ENCODE measurements at places on chromosomes 5 and 9. TPM values are rescaled to one million over a fixed set of nuclear protein-coding genes. Genes with fewer than 3 reads are reported as not detected.

DNA sequence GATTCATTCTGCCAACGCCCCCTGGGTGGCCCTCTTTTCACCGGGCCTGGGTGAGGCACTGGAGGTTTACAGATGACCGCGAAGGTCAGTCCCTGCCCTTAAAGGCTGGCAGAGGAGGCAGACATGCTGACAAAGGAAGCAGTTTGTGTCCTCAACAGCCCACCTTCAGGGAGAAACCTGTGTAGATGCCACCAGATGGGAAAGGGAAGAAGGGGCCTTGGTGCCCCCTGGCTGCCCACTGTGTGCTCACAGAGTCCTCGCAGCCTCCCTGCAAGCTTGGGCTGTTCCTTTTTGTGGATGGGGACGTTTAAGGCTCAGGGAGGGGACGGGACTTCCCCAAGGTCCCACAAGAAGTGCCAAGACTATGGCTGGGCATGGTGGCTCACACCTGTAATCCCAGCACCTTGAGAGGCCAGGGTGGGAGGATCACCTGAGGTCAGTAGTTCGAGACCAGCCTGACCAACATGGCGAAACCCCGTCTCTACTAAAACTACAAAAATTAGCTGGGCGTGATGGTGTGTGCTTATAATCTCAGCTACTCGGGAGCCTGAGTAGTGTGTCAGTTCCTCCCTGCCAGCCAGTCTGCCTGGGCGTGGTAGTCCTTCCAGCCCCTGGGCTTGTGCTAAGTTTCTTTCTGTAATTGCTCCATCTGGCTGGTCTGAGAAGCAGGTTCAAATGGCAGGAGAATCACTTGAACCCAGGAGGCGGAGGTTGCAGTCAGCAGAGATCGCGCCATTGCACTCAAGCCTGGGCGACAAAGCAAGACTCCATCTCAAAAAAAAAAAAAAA lies 36.2 kb downstream of the NEK6 start:
- no peak for DNase-seq

- DNase-seq: no peak
These were observed 35.9 kb upstream of the TESK1 start for GRCh38 chr9:35569206-35569605.

DNA sequence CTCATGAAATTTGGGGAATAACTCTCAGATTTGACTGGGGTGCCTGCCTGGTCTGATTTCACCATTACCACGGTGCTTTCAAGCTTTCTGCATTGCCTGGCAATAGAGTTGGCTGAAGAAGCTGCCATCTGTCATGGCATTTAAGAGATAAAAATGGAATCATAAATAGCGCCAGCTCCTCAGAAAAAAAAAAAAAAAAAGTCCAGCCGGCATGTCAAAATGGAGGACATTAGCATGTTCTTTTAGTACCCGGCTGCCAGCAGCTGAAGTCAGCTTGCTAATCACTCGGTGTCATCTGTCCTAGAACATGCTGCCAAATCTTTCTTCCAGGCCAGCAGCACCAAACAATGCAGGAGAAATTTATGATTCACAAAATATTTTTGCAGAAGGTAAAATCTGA lies 57.7 kb upstream of the CER1 start:
- DNase-seq: no peak

GRCh38 chr9:136095070-136096058 lies at the start of gene NACC2:
Gene NACC2 (minus strand): TSS chr9:136095289. CDS start chr9:136050521, 44,768 bp downstream.
- DNase-seq: peak; percentile 70

DNA sequence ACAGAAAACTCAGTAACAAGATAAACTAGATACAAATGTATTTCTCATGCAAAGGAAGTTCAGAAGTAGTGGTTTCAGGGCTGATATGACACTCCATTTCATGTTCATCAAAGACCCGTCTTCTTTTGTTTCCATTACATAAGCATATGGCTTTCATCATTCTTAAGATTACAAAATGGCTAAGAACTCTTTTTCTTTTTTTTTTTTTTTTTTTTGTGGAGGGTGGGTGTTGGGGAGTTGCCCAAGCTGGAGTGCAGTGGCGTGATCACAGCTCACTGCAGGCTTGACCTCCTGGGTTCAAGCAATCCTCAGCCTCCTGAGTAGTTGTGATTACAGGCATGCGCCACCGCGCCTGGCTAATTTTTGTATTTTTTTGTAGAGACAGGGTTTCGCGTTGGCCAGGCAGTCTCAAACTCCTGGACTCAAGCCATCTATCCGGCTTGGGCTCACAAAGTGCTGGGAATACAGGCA lies 22.0 kb upstream of the PTBP3 start:
- no peak for DNase-seq

- peak; percentile 17 for DNase-seq
These were observed 2.3 kb upstream of the FUT7 start for GRCh38 chr9:137034039-137034708.

DNA sequence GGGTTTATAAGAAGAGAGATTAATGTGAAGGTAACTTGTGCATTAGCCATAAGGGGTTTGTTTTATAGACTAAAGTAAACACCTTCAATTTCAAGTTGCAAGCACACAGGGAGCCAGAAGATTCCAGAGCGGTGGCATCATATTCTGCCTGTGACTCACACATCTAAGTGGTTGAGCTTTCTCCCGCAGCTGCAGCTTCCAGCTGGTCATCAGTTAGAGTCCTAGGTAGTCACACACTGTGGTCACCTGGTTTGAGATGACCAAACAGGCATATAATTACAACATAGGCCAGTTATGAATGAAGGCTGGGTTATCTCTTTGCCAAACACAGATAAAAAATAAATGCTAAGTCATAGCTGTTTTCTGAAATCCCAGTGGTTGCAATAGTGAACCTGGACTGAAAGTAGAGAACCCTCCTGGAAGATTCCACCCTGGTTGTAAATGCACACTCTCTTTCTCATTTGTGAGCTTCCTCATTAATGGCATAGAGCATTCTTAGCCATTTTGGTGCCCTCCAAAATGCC lies 171.3 kb downstream of the GDNF start:
- peak; percentile 96 for DNase-seq

DNA sequence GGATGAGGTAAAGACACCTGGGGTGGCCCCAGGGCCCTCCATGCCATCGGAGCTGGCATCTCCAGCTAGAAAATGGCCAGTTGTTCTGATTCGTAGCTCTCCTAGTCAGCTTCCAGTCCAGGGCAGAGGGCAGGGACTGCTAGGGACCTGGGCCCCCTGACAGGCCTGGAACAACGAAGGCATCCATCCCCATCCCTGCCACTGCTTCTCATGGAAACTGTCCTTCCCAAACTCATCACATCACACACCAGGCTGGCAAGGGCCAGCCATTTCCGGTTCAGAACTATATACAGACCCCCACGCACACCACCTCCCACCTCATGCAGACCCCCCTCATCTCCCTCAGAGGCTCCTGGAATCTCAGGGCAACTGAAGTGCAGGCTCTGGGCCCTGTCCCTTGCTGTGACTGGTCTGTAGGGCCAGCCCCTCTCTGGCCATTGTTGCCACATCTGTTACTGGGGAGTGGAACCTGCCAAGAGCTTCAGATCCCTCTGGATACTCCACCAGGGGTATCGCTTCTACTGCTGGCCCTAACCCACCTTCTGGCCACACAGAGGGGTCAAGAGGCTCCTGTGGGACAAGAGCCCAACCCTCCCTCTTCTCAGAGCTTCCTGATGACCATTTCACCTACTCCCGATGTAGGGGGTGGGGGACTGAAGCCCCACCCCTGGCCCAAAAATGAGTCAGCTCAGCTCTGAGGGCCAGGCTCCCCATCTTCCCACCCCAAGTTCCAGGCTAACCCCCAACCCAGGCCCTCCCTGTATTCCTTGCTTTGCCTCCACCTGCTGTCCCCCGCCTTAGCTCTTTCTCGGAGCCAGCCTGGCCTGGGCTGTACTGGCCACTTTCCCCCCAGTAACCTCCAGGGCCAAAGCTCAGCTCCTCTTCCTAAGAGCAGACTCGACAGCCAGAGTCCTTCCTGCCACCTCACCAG lies 1.2 kb upstream of the MZB1 start:
- no peak for DNase-seq

DNA sequence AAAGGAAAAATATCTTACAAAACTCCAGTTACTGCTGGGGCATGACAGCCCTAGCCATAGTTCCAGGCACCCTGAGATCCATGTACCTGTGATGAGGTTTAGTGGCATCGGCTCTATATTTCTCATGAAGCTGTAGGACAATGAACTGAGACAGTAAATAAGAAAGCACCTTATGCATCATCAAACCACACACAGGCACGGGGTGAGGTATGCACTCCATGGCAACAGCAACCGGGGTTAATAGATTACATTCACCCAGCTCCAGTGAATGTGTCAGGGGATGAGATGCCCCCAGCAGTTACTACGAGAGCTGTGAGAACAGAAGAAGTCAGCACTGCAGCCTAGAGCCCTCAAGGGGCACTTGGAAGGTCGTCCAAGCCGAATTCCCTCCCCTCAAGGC lies 162.0 kb upstream of the S1PR3 start:
- DNase-seq: peak; percentile 61

GRCh38 chr5:115284021-115284420 lies 12.4 kb downstream of the CCDC112 start:
- DNase-seq: no peak

GRCh38 chr9:70229579-70229978 lies 29.2 kb upstream of the SMC5 start:
- DNase-seq: peak; percentile 13

GRCh38 chr5:154756009-154756867 lies 1.1 kb downstream of the LARP1 start:
- peak; percentile 31 for DNase-seq

DNA sequence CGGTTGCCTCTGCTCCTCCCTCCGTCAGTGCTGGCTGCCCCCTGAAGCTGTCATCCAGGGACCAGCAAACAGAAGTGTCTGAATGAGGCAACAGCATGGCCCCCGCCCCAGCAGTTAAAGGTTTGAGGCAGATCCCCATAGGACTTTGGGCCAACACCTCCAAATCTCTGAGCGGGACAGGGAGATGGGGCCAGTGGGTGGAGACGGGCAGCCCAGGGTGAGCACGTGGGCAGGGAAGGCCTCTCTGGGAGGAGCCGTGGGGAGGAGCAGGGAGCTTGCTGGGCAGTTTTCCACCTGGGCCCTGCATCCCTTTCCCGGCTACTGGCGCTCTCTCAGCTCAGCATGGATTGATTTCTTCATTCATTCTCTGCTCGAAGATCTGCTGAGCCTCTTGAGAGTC lies 39.1 kb upstream of the NOTCH1 start:
- no peak for DNase-seq

DNA sequence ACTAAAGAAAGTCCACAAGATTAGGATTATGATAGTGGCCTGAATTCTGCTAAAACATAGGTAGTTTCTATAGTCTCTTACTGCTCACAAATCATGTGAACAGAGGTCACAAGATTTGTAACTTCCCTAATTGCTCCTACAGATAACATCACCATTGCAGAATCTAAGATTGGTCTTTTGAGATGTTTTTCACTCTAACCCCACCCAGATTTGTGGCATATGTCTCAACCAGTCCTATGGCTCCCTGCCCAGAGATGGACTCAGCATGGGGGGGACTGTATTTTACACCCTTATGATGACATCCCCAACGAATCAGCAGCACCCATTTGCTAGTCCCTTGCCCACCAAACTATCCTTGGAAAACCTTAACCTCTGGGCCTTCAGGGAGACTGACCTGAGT lies 1046.2 kb downstream of the CDH12 start:
- peak; percentile 81 for DNase-seq

- DNase-seq: no peak
These were observed 8.7 kb downstream of the SETD9 start for GRCh38 chr5:56918054-56918453.

- DNase-seq: no peak
These were observed 9.2 kb downstream of the ENC1 start for GRCh38 chr5:74631081-74631953.

GRCh38 chr5:153959134-153959957 lies 79.4 kb downstream of the FAM114A2 start:
- DNase-seq: no peak

- peak; percentile 94 for DNase-seq
These were observed 812.9 kb upstream of the ZNF608 start for GRCh38 chr5:125559296-125559695.

- no peak for DNase-seq
These were observed 13.0 kb downstream of the BAAT start for GRCh38 chr9:101371813-101372212.

GRCh38 chr9:127262602-127263001 lies 2.0 kb upstream of the GARNL3 start:
- DNase-seq: no peak

DNA sequence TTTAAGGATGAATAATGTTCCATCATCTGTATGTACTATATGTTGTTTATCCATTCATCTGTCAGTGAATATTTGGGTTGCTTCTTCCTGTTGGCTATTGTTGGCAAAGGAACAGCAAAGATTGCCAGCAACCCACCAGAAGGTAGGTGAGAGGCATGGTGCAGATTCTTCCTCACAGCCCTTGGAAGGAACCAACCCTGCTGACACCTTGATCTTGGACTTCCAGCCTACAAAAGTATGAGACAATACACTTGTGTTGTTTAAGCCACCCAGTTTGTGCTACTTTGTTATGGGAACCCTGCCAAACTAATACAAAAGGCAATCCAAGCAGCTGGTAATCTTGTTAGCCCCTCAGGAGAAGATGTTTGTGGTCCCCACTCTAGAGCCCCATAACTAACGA lies 122.0 kb downstream of the CARTPT start:
- DNase-seq: no peak

DNA sequence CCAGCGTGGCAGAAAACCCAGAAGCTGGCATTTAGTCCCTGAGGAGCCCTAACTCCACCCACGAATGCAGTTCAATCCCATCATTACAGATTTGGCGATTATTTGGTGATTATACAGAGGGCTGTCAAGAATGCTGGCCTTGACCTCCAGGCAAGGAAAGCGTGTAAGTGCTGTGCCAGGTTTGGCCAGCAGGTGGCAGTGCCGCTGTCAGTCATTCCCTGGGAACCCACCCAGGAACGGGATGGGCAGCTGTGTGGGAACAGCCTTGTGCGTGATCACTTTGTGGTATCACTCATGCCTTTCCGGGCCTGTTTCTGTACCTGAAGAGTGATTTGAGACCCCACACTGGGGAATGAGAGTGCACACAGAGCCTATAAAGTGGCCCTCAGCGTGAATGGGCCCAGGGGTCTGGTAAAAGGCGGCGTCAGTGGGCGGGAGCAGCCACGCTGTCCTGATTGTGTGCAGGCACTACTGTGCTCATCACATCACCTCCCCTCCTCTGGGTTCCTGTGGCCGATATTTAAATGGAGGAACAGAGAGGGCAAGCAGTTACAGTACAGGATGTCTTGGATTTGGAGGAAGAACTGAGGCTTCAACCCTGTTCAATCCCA lies 215.6 kb downstream of the ROR2 start:
- DNase-seq: peak; percentile 14

GRCh38 chr5:150440948-150441812 lies 8.4 kb downstream of the RPS14 start:
- no peak for DNase-seq

GRCh38 chr9:89468281-89468960 lies 29.5 kb downstream of the SEMA4D start:
- no peak for DNase-seq

MIGA2 gene
- total RNA-seq: 16.3 TPM

IL9 gene
- not detected for total RNA-seq

CXCL14 gene
- 3.9 TPM for total RNA-seq

CCDC152 gene
- total RNA-seq: 0.33 TPM

BTNL8 gene
- total RNA-seq: not detected

PCDHGC3 gene
- 76.3 TPM for total RNA-seq

ADGRV1 gene
- total RNA-seq: 0.50 TPM

SLC24A2 gene
- total RNA-seq: under 0.01 TPM

SLCO6A1 gene
- not detected for total RNA-seq

BHMT2 gene
- 0.17 TPM for total RNA-seq

ADGRD2 gene
- not detected for total RNA-seq
